Stimulated activated CD8-positive, alpha-beta memory T cell treated with anti-CD3 and anti-CD28 coated beads, Interleukin-15, amount 100 ng/mL, for 1 hour (primary cell): ENCODE measurements at places on chromosomes 11 and 22.

DNA sequence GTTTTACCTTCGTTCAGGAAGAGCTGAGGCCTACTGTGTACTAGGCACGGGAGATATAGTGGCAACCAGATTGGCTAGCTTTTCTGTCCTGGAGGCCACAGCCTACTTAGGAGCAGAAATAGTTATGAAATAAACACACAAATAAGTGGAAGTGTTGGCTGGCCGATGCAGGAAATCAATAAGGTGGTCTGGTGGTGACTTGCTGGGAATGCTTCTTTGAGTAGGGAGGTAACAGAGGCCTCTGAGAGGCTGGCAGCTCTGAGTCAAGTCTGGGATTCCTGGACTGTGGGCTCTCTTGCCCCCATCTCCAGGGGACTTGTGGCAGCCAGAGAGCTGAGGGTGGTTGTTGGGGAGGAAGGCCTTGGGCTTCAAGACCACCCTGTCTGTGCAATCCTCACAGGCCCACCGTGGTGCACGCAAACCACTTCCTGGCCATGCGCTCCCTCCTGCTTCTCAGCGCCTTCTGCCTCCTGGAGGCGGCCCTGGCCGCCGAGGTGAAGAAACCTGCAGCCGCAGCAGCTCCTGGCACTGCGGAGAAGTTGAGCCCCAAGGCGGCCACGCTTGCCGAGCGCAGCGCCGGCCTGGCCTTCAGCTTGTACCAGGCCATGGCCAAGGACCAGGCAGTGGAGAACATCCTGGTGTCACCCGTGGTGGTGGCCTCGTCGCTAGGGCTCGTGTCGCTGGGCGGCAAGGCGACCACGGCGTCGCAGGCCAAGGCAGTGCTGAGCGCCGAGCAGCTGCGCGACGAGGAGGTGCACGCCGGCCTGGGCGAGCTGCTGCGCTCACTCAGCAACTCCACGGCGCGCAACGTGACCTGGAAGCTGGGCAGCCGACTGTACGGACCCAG is 4.1 kb downstream of the SERPINH1 start:
- DNase-seq = no peak

GRCh38 chr11:121337740-121338272 is 45.2 kb downstream of the SC5D start:
- DNase-seq = no peak

DNA sequence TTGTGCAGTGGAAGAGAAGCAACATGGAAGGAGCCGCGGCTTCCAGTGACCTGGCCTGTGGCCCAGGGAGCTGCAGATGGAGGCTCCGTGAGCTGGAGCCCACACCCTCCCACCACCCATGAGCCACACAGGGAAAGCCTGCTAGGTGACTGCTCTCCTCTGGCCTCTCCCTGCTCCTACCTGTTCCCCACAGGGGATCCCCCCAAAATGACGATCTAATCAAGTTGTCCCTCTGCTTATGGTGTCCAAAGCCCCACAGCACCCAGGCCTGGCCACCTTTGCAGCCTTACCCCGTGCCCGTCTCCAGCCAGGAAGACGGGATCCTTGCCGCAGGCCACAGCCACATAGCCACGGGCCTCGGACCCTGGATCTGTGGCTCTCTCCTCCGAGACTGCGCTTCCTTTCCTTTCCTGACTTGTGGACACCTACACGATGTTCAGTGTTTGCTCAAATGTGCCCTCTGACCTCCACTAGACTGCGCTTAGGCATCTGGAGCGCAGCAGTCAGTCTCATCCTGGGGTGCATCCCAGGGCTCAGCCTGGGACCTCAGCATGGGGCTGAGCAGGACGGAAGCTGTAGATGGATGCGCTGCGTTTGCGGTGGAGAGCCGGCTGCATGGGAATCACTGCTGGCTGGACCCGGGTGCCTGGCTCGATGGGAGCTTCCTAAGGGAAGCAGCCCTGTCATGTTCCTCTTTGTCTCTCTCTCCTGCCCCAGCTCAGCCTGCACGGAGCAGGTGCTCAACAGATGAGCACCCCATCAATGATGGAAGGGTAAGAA is 133.3 kb downstream of the ST3GAL4 start:
- DNase-seq = no peak

- no peak for DNase-seq
Observed at GRCh38 chr11:64127267-64128072, 38.4 kb downstream of the MACROD1 start.

GRCh38 chr11:74819400-74819799 is 70.8 kb downstream of the RNF169 start:
- no peak for DNase-seq

DNA sequence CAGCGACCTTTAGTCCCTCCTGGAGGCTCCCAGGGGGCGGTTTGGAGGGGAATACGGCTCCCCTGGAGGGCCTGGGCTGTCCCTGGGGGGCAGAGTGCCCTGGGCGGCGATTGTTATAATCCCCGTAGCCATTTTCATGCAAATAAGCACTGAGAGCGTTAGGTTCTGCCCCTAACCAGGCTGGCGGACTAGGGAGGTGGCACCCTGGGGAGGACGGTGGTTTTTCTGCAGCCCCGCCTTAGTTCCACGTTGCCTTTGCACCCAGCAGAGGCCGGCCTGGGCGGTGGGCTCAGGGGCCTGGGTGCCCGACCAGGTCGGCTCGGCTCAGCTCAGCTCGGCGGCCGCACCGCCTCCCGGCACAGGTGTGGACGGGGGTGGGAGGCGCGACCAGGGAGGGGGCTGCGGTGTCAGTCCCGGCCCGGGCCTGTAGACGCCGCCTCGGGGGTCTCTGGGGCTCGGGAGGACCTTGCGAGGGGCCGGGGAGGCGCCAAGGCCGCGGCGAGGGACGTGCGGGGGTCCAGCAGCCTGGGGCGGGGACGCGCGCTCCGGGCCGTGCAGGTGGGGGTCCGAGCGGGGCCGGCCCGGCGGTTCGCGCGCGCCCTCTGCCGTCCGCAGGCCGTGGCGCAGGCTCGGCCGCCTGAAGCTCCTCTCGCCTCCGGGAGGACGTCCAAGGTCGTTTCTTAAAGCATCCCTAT is 2.3 kb upstream of the DUSP8 start:
- no peak for DNase-seq

- DNase-seq = no peak
Observed at GRCh38 chr11:2742201-2742600, 42.4 kb upstream of the KCNQ1OT1 start.

- DNase-seq = no peak
Observed at GRCh38 chr11:94837317-94837716, 69.2 kb downstream of the AMOTL1 start.

DNA sequence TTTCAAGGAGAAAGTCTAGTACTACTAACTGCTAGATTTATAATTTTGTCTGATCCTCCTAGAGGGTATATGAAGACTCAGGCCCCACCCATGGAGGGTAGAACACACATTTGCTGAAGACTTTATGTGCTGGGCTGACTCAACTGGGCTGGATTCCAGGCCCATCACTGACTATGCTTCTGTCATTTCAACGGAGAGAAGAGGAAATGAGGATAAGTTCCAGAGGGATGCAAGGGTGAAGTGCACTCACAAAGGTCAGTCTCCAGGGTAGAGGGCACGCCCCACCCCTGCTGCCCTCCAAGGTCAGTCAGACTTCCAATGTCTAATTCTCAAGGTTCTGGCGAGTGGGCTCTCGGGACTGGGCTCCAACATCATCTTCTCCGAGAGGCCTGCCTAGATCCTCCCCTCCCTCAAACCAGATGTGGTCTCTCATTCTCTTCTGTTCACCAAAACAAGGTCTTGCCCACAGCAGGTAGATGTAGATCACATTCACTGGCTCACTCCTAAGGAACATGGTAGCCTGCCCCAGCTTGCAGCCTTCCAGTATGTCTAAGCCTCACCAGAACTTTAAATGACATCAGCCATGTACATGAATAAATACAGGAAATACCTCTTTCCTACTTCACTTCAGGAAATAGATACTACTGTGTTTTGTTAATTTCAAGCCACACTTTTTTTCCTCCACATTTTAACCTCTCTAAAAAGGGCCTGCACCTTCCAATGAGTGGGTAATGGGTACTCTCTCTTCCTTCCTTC is 7.3 kb upstream of the C11orf86 start:
- no peak for DNase-seq

DNA sequence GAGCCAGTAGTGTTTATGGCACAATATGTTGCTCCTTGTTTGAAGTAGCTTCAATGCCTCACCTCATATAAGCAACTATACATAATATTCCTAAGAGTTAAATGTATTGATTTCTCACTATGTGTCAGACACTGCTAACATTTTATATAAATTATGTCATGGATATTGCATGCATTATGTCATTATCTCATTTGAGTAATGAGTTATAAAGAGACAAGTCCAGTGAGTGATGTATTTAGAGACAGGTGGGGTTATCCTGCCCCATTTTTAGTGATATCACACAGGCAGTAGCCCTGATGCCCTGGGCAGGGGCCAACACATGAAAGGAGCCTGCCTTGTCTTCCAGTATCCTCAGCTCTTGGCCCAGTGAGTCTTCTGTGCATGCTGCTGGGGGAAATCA is 247.0 kb upstream of the SESN3 start:
- DNase-seq = no peak

DNA sequence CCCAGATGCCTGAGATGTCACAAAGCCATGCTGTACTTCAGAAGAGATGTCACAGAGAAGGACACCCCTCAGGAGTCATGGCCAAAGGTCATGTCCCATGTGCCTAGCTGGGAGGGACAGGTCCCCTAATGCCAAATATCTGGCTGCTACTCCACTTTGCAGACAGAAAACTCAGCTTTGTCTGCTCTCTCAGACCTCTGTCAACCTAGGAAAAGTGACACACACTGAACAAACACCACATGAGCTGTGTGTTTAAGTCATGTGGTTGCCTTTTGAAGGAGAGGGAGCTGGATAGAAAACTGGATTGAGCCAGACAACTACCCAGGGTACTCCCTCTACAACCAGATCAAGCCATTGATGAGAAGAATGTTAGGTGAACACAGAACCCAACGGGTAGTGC is 3.5 kb downstream of the TRIM66 start:
- DNase-seq = no peak

GRCh38 chr11:107071129-107071528 is 52.9 kb upstream of the GUCY1A2 start:
- no peak for DNase-seq

- no peak for DNase-seq
Observed at GRCh38 chr22:24426851-24427499, 424 bp upstream of the ADORA2A start.

DNA sequence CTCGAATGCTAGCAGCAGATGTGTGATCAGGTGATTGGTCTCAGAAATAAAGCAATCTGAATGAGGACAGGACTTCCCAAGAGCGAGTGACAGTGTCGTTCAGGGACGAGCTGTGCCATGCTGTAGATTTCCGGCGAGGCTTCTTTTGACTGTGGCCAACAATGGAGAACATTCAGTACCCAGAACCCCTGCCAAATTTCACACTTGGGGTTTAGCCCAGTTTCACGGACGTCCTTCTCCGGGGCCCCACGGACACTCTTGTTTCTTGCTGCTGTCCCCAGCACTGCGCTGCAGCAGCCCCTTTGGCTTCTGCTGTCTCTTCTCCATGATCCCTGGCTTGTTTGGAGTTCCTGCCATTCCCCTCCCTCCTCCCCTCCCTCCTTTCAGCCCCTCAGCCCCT is 115.1 kb upstream of the GRAMD1B start:
- no peak for DNase-seq

- no peak for DNase-seq
Observed at GRCh38 chr11:9264316-9265210, 587 bp downstream of the DENND5A start.

DNA sequence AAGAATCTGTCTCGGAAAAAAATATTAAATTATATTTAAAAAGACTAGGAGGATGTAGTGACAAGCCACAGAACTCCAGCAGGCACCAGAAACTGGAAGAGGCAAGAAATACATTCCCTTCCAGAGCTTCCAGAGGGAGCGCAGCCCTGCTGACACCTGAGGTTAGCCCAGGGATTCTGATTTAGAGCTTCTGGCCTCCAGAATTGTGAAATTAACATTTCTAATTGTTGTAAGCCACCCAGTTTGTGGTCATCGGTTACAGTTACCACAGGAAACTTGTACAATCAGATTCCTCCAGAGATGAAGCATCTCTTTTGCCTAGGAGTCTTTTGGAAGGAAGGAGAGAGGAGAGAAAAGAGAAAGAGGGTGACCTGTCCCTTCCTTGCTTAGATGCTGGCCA is 6.4 kb upstream of the UBASH3B start:
- DNase-seq = no peak

- DNase-seq = no peak
Observed at GRCh38 chr11:70537576-70538571, 139.5 kb downstream of the CTTN start.

DNA sequence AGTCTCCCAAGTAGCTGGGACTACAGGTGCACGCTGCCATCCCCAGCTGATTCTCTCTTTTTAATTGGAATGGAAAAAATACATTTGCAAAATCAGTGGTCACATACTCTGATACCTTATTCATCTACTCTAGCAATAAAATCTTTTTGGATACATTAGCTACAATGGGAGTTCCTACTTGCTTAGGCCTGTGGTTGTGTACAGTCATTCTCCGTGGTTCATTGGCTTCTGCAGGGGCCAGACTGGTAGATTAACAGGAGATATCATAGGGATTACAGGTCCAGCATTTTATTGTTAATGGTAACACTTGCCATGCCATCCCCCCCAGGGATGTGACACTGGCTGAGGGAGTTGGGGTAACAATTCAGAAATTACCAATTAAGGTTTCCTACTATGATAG is 140.0 kb downstream of the ADAMTS15 start:
- DNase-seq = no peak

GRCh38 chr11:11640996-11641395 is 19.2 kb upstream of the GALNT18 start:
- DNase-seq = no peak

GRCh38 chr22:35517207-35517606 is 23.4 kb upstream of the RASD2 start:
- no peak for DNase-seq

DNA sequence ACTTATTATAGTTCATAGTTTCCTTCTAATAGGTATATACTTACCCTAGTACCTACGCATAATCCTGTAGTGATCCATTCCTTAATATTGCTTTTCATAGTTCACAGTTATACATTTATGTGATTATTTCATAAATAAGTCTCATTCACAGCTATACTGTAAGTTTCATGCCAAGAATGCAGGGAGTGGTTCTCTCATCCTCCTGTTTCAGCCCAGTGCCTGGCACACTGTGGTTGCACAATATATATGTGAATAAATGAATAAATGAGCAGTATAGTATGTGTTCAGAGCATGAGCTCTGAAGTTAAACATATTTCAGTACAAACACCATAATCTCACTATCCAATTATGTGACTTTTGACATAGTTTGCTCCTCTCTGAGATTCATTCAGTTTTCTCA is 115.8 kb downstream of the MAML2 start:
- DNase-seq = no peak

GRCh38 chr11:104060820-104061219 is 24.4 kb downstream of the DDI1 start:
- no peak for DNase-seq
